Left ventricle myocardium superior (tissue), 1 donor: ENCODE measurements at places on chromosomes 5 and 9.
A peak's percentile ranks its signal among the peaks of the same experiment; 100 is the strongest.

DNA sequence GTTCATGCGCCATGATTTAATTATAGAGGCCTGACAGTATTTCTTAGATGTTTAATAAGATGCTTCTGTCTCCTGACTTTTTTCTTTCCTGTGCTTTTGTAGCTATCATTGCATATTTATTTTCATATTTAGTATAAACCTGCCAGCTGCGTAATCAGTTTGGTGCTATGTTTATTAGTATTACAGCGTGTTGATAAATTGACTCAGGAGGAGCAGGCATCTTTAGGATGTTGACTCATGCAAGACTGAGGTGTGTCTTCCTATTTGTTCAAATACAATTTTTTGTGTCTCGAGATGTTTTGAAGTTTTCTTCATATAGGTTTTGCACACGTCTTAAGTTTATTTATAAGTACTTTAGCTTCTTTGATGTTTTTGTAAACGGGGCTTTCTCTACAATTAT is 35.9 kb upstream of the EXOC3 start:
- no peak for DNase-seq

GRCh38 chr5:15103864-15104263 is 232.3 kb upstream of the ANKH start:
- no peak for DNase-seq

GRCh38 chr9:88808019-88808656 is 183.1 kb upstream of the S1PR3 start:
- DNase-seq, result no peak

GRCh38 chr5:139903795-139904565 is 108.4 kb downstream of the PSD2 start:
- DNase-seq, result peak; percentile 63

- no peak for DNase-seq
These were observed 97.5 kb downstream of the PIP5K1B start for GRCh38 chr9:68802525-68803015.

GRCh38 chr5:177204281-177204680 is 70.7 kb downstream of the NSD1 start:
- DNase-seq, result no peak

- no peak for DNase-seq
These were observed 206.5 kb downstream of the PAX5 start for GRCh38 chr9:36827593-36827992.

DNA sequence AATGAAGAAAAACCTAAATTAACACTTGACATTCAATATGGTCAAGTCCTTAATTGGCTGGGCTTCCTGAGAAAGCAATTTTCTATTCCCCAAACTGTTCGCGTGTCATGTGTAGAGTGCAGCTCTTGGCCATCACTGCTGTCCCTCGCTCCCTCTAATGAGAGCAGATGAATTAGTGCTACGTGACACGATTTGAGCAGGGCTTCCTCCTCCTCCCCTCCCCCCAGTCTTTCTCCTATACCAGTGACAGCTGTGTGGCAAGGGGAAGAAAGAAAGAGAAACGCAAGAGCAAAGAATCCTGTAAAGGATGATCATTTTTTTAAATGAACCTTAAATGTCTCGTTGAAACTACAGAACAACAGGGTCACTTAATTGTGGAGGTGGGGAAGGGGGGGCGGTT is 159.6 kb downstream of the BNC2 start:
- DNase-seq, result no peak

- no peak for DNase-seq
These were observed 1.6 kb upstream of the TPM2 start for GRCh38 chr9:35691334-35691650.

GRCh38 chr9:12814877-12815237 is 40.0 kb downstream of the LURAP1L start:
- no peak for DNase-seq

DNA sequence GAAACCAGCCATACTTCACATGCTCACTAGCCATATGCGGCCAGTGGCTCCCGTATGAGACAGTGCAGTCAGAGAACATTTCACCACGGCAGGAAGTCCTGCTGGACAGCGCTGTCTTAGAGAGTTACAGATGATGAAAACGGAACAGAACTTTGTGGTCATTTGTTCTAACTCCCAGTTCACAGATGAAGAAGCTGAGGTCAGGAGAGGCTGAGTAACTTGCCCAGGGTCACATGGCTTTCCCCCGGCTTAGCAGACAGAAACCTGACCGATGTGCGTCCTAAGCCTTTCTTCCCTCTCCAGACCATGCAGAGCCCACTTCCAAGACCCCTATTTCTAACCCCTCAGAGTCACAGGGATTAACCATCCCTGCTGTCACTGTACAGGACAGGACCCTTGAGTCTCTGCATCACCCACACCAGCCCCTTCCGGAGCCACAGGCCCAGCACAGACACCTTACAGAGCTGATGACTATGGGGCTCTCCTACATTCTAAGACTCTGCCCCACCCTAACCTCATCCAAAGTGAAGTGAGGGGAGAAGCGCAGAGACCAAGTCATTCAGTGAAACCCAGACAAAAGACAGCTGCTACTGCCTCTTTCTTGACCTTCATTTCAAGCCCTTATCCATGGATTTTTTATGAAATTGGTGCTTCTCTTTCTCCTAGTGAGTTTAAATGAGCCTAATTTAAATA is 86.9 kb downstream of the PTPN3 start:
- DNase-seq, result no peak

DNA sequence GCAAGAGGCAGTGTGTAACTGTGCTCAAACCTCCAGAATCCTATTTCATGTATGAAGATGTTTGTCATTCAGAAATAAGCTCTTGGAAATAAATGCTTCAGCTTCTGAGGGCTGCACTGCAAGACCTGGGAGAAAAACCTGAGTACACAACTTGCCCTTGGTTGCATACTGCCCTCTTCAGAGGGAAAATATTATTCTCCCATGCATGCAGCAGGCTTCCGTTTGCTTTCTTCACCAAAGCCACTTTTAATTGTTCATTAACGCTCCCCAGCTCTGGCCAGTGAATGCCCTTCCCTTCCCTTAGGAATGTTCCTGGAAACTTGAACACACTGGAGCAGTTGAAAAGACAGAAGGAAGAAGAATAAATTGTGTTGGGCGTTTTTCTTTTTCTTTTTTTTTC is 2.5 kb upstream of the WHRN start:
- no peak for DNase-seq

DNA sequence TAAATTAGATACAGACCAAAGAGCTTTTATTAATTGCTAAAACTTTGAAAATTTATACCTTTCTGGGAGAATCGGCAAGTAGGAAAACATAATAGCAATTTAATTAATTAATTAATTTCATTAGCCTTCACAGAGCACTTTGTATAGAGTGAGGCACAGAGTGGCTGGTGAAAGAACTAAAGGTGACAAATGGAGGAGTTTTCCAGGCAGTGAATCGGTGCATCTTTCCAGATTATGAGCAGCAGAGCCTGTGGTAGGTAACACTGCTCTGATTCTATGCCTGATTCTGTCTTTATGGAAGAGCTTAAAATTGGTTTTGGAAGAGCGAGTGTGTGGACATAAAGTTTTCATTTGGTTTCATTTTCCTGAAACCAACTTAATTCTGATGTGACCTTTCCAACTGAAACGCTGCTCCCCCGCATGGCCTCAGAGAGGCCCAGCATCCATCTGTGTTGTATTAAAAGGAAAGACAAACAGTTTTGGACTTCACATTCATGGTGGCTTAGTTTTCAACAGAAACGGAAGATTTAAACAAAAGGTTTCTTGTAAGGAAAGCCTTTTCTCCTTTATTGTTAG is 188.9 kb upstream of the RPS23 start:
- DNase-seq, result peak; percentile 42

- DNase-seq, result no peak
These were observed 1.9 kb upstream of the CDKN2B start for GRCh38 chr9:22010866-22011625.

DNA sequence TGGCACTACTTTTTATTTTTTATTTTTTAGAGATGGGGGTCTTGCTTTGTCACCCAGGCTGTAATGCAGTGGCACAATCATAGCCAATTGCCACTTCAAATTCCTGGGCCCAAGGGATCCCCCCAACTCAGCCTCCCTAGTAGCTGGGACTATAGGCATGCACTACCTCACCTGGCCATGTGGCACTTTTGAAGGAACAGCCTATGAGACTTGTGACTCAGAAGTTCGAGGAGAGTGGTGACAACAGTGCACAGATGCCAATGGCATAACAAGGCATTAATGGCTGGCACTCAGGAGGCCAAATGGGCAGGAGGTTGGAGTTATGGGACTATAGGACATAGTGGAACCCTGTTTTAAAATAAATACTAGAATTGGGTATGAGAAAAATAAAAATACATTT is 33.7 kb downstream of the ANKRD31 start:
- DNase-seq, result no peak

DNA sequence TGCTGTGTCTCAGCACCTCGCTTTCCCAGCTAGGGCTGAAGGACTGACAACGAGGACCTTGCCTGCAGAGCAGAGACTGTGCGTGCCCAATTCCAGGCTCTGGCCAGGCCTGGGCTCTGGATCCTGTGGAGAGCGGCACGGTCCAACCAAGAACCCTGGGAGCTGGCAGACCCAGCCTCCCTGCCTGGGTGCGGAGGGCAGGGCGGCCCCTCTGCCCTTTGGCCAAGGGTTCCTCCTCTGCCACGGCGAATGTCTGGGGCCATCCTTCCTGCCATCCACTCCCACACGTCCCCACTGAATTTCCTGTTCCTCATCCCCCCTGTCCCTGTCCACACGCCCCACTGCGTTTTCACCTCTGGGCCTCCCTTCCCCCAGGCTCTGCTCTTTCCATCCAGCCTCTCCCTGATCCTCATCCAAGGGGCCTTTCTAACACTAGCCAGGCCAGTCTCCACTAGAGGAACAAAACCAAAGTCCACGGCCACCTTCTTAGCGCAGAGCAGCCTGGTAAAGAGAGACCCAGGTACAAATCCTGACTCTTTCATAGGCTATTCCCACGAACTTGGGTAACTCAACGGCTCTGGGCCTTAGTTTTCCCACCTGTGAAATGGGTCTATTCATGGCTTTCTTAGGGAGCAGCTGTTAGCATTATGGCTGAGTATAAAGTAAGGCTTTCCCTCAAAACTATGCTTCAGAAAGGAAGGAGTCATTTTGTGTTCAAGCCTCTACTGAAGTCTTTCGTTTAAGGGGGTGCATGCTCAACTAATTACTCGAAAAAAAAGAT is 95.5 kb upstream of the PHYKPL start:
- DNase-seq, result no peak

GRCh38 chr9:133683586-133684120 is 47.5 kb downstream of the DBH start:
- DNase-seq, result peak; percentile 81

DNA sequence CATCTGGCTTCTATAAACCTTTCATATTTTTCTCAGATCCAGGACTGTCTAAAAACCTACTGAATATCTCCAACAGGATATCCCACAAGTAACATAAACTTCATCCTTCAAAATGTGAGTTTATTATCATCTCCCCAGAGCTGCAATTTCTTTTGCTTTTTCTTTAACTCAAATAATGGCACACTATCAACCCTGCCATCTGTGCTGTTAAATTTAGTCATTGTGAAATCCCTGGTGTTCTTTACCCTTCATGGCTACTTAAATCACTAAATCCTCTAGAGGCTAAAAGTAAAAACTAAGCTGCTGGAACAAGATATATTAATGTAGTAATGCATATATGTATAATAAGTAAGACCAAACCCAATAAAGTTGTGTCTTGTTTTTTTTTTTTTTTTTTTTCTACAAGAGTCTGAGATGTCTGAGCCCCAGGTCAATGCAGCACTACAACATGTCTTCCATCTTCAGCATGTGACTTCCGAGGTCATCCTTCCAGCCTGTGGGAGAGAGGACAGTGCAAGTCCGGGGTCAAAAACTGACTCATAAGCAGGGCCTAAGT is 362.9 kb downstream of the ADGRV1 start:
- DNase-seq, result no peak

DNA sequence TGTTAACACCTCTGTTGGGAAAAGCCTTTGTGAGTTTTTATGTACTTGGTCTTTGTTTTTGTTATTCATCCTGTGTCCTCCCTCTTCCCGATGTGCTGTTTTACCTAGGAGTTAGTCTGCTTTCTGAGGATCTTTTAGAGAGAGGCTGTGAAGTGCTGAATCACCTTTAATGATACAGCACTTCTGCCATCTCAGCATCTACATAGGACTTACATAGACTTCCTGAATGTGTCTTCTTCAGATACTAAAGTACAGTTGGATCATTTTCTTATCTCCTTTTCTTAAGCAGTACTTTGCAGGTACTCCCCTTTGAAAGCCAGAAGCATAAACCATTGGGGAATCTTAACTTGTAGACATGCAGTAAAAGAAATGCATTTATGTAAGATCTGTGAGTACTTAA is 31.5 kb downstream of the OTULIN start:
- DNase-seq, result no peak

DNA sequence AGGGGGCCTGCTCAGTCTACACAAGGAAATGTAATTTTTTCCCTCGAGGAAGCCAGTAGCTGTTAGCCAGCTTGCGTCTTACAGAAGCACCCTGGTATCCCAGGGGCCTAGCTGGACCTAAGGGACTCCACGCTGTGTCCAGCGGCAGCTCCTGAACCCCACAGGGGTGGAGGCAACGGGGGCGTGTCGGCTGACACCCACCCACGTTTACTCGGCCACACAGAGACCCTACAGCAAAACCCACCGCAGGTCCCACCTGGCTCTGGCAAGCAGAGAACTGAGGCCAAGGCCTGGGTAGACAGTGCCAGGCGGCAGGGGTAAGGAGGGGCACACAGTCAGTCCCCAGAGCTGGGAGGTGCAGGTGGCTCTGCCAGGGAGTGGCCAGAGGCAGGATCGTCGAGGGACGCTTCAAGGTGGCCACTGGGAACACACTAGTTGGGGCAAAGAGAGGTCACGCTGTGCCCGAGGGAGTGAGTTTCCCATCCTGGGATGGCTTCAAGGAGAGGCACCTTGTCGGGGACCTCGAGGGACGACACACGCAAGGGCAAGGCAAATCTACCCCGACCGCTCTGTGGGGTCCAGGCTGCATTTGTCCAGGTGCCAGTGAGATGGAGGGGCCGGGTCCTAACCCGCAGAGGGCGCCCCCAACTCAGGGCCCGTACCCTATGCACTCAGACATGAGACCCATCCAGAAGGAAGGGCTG is 20.7 kb downstream of the BRD3OS start:
- no peak for DNase-seq

GRCh38 chr5:171743436-171744076 is 42.1 kb upstream of the SMIM23 start:
- no peak for DNase-seq

GRCh38 chr9:91663858-91664257 is 240.2 kb upstream of the NFIL3 start:
- no peak for DNase-seq

DNA sequence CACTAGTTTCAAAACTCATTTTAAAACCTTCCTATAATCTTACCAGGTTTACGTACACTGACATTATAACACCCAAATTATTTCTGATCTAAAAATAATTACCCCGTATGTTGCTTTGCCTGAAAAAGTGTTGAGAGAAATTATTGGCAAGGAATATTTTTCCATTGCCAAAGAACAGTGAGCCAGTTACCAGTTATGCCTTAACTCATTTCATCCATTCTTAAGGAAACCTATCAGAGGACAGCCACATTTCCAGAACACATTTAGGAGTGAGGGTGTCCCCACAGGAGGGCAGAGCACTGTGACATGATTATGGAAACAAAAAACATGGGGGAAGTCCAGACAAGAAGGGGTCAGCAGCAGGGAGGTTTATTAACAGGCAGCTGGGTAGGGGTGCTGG is 52.2 kb downstream of the GABBR2 start:
- DNase-seq, result no peak

GRCh38 chr5:142427015-142427364 is 102.2 kb upstream of the SPRY4 start:
- no peak for DNase-seq
